Spinal cord (tissue), 10 donors: ENCODE measurements at places on chromosomes 2 and 18. TPM values are rescaled to one million over a fixed set of nuclear protein-coding genes. Genes with fewer than 3 reads are reported as not detected.
A peak's percentile ranks its signal among the peaks of the same experiment; 100 is the strongest.

- no peak overlapping the region for H3K4me3 ChIP-seq
- H3K4me1 ChIP-seq = no peaks in the 10 kb centered on the region
- DNase-seq = peak; percentile 35
- no peaks in the 10 kb centered on the region for H3K27me3 ChIP-seq
- no peaks in the 10 kb centered on the region for H3K36me3 ChIP-seq
Observed at GRCh38 chr2:159249990-159250715, 36.4 kb downstream of the WDSUB1 start.

DNA sequence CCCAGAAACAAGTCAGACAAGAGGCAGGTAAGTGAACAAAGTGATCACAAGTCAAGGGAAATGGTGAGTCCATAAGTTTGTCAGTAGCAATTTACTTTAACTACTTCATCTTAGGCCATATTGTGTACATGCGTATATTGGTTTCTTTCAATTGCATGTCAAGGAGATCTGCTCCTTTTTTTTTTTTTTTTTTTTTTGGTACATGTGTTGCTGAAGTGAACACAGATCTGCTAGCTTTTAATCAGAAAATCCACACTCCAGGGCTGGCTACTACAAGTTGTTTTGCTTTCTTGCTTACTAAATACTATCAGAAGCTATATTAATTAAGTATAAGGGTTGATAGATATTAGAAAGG lies 985.1 kb downstream of the TSN start:
- no peak overlapping the region for H3K4me3 ChIP-seq
- no peak overlapping the region for H3K27ac ChIP-seq
- H3K27me3 ChIP-seq = no peaks in the 10 kb centered on the region
- DNase-seq = no peak

GRCh38 chr2:29743516-29743915 lies 177.9 kb downstream of the ALK start:
- H3K27ac ChIP-seq = no peak overlapping the region
- H3K4me3 ChIP-seq = no peak overlapping the region
- H3K36me3 ChIP-seq = no peaks in the 10 kb centered on the region
- H3K4me1 ChIP-seq = no peaks in the 10 kb centered on the region

The PDE1A gene
- total RNA-seq = 73.8 TPM

The CDK15 gene
- 0.55 TPM for total RNA-seq

The TNFRSF11A gene
- 2.3 TPM for total RNA-seq

GRCh38 chr2:121212661-121213325 lies 72.2 kb downstream of the TFCP2L1 start:
- DNase-seq = no peak
- H3K4me3 ChIP-seq = no peak overlapping the region
- H3K4me1 ChIP-seq = peaks cover 9% of the 10 kb centered on the region
- H3K27ac ChIP-seq = no peak overlapping the region
- H3K27me3 ChIP-seq = no peaks in the 10 kb centered on the region

DNA sequence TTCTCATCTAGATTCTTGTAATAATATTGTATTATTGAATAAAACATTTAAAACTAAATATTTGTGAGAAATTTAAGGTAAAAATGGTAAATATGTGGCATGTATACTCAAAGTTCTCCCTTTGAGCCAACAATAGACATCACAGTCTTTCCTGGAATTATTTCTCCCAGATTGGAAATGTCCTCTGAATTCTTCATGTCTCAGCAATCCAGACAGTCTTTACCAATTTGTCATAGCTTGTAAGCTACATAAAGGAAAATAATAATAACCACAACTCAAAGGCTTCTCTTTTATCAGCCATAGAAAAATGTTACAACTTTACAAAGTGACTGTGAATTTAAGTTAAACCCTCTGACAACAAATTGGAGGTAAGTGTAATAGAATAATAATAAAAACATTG lies 784.9 kb downstream of the EPHA4 start:
- no peak overlapping the region for H3K27ac ChIP-seq
- no peaks in the 10 kb centered on the region for H3K27me3 ChIP-seq
- H3K36me3 ChIP-seq = no peaks in the 10 kb centered on the region
- no peak overlapping the region for H3K4me3 ChIP-seq

DNA sequence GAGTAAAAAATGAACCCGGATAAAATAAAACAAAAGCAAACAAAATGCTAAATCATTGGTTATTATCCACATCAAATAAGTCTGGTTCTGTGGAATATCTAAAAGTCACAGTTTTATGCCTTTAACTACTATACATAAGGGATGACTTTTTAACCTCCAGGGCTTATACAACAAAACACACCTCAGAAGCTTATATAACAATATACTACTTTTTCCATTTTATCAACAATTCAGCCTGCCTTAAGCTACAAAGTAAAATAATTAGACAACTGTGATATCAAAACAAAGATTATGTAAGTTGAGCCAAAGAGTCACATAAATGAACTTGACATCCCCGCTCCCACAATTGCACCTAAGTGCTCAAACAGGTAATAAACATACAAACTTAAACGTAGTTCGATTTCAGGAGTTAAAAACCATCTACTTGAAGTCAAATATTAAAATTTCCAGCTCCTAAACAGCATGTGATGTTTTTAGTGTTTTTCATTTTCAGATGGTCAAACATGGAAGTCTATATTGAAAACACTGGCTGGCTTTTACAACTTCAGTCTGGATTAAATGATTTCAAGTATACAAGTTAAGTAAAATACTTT lies 54.7 kb downstream of the ATIC start:
- DNase-seq = no peak
- H3K4me1 ChIP-seq = no peaks in the 10 kb centered on the region
- peaks cover 10% of the 10 kb centered on the region for H3K36me3 ChIP-seq
- no peak overlapping the region for H3K27ac ChIP-seq

The SNTG2 gene
- 4.2 TPM for total RNA-seq

GRCh38 chr2:148538375-148538774 lies 106.2 kb upstream of the EPC2 start:
- H3K4me1 ChIP-seq = peaks cover 4% of the 10 kb centered on the region
- no peak overlapping the region for H3K27ac ChIP-seq
- H3K27me3 ChIP-seq = no peaks in the 10 kb centered on the region
- DNase-seq = no peak

The BMP10 gene
- total RNA-seq = not detected

The TUBA3E gene
- total RNA-seq = 0.11 TPM

GRCh38 chr2:47695800-47696477 lies 87.0 kb upstream of the MSH6 start:
- no peaks in the 10 kb centered on the region for H3K27me3 ChIP-seq
- H3K4me3 ChIP-seq = no peak overlapping the region
- DNase-seq = no peak
- H3K27ac ChIP-seq = no peak overlapping the region

DNA sequence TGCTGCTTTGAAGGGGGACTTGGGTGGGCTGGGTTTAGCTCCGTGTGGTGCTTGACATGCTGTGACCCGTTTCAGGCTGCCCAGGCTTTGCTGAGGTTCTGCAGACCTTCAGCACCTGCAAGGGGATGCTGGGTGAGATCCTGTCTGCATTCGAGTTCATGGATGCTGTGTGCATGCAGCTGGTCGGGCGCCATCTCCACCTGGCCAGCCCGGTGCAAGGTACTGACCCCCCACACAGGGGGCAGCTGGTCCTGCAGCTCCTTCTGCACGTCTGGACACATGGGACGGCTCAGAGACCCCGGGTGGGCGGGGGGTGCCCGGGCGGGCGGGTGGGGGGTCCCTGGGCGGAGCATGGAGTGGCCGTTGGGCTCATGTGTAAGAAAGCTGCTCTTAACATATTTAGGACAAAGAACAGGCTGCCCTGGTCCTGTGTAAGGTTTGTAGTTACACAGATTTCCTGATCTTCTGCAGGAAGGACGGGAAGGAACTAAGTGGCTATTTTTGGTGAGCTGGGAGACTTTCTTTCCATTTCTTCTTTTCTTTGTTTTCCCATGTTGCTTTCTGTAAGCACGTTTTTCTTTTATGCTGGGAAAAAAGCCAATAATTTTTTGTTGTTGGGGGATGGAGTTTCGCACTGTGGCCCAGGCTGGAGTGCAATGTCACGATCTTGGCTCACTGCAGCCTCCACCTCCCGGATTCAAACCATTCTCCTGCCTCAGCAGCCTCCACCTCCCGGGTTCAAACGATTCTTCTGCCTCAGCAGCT lies 15.8 kb downstream of the D2HGDH start:
- H3K36me3 ChIP-seq = peaks cover 86% of the 10 kb centered on the region
- H3K27ac ChIP-seq = no peak overlapping the region
- H3K4me1 ChIP-seq = no peaks in the 10 kb centered on the region
- no peak for DNase-seq

GRCh38 chr2:187654535-187654934 lies 100.3 kb upstream of the TFPI start:
- no peaks in the 10 kb centered on the region for H3K4me1 ChIP-seq
- no peaks in the 10 kb centered on the region for H3K36me3 ChIP-seq
- H3K4me3 ChIP-seq = no peak overlapping the region
- H3K27ac ChIP-seq = no peak overlapping the region

DNA sequence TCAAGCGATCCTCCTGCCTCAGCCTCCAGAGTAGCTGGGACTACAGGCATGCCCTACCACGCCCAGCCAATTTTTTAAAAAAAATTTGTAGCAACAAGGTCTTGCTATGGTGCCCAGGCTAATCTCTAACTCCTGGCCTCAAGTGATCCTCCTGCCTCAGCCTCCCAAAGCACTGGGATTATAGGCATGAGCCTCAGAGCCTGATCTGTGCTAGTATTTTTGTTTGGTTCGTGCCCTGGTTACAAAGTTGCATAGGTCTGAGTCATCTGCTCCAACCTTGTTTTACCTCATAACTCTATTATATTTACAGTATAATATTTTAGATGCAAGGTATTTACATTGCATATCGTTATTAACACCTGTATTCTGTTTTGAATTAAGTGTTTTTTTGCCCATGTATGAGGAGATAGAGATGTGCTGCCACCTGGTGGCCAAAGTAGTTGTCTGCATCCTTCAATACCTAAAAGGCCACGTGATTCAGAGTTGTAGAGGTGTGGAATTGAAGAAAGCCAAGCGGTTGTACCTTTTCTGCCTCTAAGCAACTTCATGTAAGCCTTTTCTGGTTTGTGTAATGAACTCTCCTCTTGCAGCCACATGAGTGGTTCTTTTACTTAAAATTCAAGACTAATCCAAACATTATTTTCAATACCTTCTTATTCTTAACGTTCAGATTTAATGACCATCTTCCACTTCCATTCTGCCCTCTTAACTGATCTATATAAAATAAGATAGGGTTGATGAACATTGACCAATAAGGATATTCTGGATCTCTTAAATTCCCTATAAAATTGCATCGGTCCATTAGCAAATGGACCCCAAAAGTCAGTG lies 19.9 kb upstream of the CABYR start:
- no peaks in the 10 kb centered on the region for H3K4me1 ChIP-seq
- H3K36me3 ChIP-seq = peaks cover 5% of the 10 kb centered on the region
- H3K27ac ChIP-seq = no peak overlapping the region

GRCh38 chr2:20378891-20379519 lies 28.4 kb upstream of the PUM2 start:
- H3K27me3 ChIP-seq = peaks cover 6% of the 10 kb centered on the region
- no peak overlapping the region for H3K4me3 ChIP-seq
- H3K4me1 ChIP-seq = peaks cover 30% of the 10 kb centered on the region
- peak; percentile 74 for DNase-seq

DNA sequence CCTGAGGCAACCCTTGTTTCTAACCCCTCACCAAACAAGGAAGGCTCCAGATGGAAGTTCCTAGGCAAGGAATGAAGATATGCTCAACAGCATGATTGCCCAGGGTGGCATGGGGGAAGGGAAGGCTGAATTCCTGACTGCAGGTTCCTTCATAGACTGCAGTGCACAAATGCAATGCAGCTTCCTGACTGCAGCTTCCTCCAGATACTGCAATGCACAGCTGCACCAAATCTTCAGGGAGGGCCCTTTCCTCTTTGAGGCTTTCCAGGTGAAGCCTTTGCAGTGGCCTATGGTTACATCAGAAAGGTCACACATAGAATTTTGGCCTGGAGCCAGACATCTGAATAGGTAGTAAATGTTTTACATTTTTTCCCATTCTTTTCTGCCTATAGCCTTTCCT lies 58.8 kb upstream of the DYNAP start:
- no peak overlapping the region for H3K4me3 ChIP-seq
- H3K36me3 ChIP-seq = no peaks in the 10 kb centered on the region
- DNase-seq = no peak
- no peaks in the 10 kb centered on the region for H3K4me1 ChIP-seq
- H3K27ac ChIP-seq = no peak overlapping the region

The B4GALT6 gene
- total RNA-seq = 52.3 TPM

- H3K36me3 ChIP-seq = no peaks in the 10 kb centered on the region
- no peak overlapping the region for H3K4me3 ChIP-seq
- H3K27ac ChIP-seq = no peak overlapping the region
- no peak for DNase-seq
- no peaks in the 10 kb centered on the region for H3K4me1 ChIP-seq
Observed at GRCh38 chr2:221200184-221200839, 371.8 kb downstream of the EPHA4 start.

The TCF23 gene
- 0.06 TPM for total RNA-seq

The CFAP210 gene
- total RNA-seq = 2.8 TPM

The ABCG5 gene
- total RNA-seq = 0.10 TPM

GRCh38 chr2:199987586-199987985 lies 32.2 kb downstream of the MAIP1 start:
- H3K4me1 ChIP-seq = no peaks in the 10 kb centered on the region
- H3K36me3 ChIP-seq = no peaks in the 10 kb centered on the region
- DNase-seq = no peak
- no peak overlapping the region for H3K4me3 ChIP-seq
